ENCODE measurements at places on chromosomes 1 and 21. TPM values are rescaled to one million over a fixed set of nuclear protein-coding genes. Genes with fewer than 3 reads are reported as not detected.

The FABP3 gene
- not detected for total RNA-seq

The C1orf94 gene
- not detected for total RNA-seq

The DNAJC28 gene
- total RNA-seq, result 2.1 TPM

The EDARADD gene
- 0.38 TPM for total RNA-seq

The ANKRD35 gene
- total RNA-seq, result not detected

The POFUT2 gene
- 37.4 TPM for total RNA-seq

The C1orf174 gene
- total RNA-seq, result 27.7 TPM

The FGR gene
- 2.3 TPM for total RNA-seq

The CCDC24 gene
- 1.9 TPM for total RNA-seq

The E2F2 gene
- 0.10 TPM for total RNA-seq

The KLHDC8A gene
- total RNA-seq, result not detected

The CFAP57 gene
- total RNA-seq, result not detected

The YBEY gene
- total RNA-seq, result 15.6 TPM

The OPN3 gene
- total RNA-seq, result 11.9 TPM

The OR11L1 gene
- not detected for total RNA-seq

The IVL gene
- total RNA-seq, result not detected

The IKBKE gene
- total RNA-seq, result 82.9 TPM

The TINAGL1 gene
- not detected for total RNA-seq

The SERINC2 gene
- total RNA-seq, result not detected

The CYP4A11 gene
- not detected for total RNA-seq

The CA14 gene
- not detected for total RNA-seq

The SPRR2A gene
- total RNA-seq, result not detected
